ENCODE measurements at places on chromosomes 7 and 10.

GRCh38 chr7:16646472-16647072, 591 bp downstream of the BZW2 start:
- no peak for DNase-seq

DNA sequence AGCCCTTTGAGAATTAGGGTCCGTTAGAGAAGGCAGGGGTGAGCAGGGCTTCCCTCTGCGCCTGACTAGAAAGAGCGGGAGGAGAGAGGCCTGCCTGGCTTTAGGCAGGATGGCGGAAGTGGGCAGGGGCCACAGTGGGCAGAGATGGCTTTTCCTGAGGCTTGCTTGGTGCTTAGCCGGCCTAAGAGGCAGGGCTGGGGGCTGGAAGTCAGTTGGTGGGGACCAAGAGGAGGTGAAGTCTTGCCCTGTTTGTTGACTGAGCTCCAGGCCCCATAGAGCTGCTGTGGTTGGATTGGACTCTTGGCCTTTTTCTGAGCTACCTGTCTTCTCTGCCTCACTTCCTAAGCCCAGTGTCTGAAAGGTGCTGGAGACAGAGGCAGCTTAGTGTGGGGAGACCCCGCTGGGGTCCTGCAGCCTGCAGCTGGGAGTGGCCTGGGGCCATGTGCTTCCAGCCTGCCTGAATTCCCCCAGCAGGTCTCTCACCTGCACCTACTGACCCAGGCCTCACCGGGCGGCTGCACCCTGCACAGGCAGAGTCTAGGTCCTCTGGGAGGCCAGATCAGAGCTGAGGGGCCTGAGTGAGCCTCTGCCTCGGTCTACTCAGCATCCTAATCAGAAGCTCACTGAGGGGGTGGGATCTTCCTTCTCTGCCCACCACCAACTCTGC, 4.8 kb downstream of the FAM241B start:
- no peak for DNase-seq

GRCh38 chr7:148327379-148327778, 263.2 kb upstream of the C7orf33 start:
- no peak for DNase-seq

- DNase-seq: no peak
Measured at GRCh38 chr10:98209441-98209840, 58.6 kb downstream of the LOXL4 start.

Data from stimulated activated CD4-positive, alpha-beta T cell treated with anti-CD3 and anti-CD28 coated beads, Interleukin-15, amount 100 ng/mL, for 1 hour (primary cell).